ENCODE measurements at places on chromosomes 7 and 10. TPM values are rescaled to one million over a fixed set of nuclear protein-coding genes. Genes with fewer than 3 reads are reported as not detected.

Gene C7orf33
- not detected for total RNA-seq

Gene CYP2E1
- total RNA-seq, result 7.0 TPM

Gene TCF7L2
- total RNA-seq, result 27.8 TPM

Gene OR2A7
- 3.1 TPM for total RNA-seq

All from tibial nerve (tissue), 4 donors.